LHCN-M2 (cell line): ENCODE measurements at places on chromosomes 7 and 10. TPM values are rescaled to one million over a fixed set of nuclear protein-coding genes. Genes with fewer than 3 reads are reported as not detected.

DNA sequence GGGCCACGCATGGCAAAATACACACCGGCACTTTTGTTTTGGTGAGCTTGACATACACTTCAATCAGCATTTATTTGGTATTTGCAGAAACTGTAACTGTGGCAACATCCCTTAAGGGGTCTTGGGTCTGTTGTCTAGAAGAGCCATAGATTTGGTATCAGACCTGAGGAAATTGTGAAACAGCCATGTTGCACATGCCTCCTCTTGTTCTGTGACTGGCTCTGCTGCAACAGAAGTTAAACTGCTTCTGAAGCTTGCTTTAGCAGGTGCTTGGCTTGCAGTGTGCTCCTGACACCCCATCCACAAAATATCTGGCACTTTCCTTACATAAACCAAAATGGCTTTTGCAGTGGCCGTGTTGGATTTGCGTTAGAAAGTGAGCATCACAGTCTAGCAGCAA is 247.3 kb downstream of the GATA3 start:
- DNase-seq: no peak

DNA sequence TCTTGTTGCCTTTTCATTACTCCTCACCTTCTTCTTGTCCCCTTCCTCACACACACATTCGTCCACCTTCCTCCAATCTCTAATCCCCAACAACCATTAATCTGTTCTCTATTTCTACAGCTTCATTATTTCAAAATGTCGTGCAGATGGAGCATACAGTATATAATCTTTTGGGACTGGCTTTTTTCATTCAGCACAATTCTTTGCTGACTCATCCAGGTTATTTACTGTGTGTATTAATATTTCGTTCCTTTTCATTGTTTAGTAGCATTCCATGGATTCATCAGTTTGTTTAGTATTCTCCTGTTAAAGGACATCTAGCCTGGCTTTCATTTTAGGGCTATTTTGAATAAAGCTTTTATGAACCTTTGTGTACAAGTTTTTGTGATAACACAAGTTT is 159.3 kb downstream of the PTPN20 start:
- no peak for DNase-seq

DNA sequence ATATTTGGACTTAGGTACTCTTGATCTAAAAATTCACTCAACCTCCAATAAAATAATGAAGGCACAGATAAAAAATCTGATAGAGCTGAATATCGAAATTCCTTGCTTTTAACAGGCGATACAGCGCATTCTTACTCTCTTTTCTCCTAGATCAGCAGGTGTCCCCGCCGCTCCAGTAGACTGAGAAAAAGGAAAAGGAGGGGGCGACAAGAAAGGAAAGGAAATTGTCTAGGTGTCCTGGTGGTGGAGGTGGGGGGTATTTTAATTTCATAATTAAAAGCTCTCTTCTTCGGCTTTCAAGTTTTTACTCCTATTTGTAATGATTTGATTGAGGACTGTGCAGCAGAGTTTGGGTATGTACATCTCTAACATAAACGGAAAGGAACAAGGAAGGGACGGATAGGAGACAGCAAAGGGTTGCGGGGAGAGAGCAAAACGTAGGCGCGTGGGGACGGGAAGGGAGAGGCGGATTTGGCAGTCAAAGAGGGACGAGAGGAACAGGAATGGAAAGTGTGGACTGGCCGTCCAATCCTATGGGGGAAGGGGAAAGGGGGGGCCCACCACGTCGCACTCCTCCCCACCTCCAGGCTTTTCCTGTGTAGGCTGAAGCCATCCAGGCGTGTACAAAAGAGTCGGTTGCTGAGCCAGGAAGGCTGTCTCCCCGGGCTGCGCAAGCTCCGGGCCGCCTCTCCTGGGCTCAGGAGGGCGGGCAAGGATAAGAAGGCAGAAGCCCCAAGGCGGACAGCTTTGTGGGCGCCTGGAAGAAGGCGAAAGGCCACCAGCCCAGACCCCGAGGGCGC is 875 bp upstream of the HECTD2 start:
- DNase-seq: peak; percentile 79

- DNase-seq: peak; percentile 83
These were observed 14.6 kb upstream of the FKBP9 start for GRCh38 chr7:32942415-32943251.

DNA sequence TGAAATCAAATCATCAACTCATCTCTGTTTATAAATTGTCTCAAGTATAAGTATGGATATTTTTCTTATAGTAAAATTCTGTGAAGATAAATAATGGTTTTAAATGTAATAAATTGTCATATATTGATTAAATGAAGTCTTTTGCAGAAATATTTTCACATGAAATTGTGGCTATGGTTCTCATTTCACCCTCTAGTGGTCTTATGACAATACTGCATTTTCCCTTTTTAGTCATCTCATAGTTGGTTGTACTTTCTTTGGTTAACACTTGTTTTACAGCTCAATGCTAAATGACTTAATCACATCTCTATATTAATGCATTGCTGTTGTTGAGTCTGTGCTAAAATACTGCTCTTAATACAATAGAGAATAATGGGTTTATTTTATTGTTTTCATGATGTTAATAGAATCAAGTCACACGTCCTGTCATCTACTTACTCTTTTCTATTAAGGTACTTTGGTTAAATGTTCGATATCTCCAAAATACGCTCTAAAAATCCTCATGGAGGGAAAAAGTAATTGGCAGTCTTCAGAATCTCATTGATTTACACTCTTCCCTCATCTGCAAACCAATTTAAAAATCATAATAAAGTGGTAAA is 38.0 kb upstream of the CACNA2D1 start:
- peak; percentile 34 for DNase-seq

DNA sequence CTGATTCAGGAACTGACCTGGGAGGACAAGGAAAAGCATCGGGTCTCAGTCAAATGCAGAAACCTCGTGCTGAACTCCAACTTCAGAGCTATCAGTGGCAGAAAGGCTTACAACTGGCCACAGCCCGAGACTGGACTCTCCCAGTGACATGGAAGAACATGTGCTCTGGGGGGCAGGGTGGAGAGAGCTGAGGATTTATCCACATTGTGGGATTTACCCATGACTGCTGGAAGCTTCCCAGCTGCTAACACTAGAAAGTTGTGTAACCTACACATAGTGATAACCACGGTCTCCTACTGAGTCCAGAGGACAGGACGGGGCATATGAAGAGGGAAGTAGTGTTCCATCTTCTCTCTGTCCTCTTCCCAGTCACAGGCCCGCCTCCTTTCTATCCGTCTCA is 103.4 kb downstream of the ITIH5 start:
- DNase-seq: no peak

DNA sequence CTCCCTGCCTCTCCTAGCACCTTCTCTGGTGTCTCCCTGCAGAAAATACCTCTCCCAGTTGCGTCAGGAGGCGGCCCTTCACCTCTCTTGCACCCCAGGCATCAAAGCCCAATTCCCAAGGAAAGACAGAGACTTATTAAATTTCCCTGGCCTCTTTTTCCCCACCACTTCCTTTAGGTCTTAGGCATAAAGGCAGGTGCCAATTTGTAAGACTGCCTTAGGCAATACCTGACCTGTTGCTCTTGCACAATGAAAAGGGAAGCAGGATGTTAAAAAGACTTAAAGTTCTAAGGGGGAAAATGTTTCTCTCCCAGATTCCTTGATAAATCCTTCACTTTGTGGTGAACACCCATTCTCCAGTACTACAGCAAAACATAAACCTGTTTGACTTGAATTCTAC is 186.7 kb downstream of the SLC25A13 start:
- DNase-seq: no peak

DNA sequence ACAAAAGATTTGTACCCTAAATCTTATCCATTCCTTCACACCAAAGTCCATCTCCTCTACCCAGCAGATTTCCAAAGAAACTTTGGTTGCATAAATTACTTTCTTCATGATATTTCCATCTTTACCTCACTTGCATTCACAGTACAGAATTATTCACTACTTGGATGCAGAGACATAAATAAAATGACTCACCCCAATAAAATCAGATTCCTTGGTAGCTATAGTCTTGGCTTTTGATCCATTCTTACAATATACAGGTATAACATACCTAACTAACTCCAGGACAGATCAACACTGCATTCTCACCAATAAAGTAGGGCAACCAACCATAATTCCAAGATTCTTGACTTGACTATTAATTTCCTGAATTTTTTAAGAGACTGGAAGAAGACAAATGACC is 815.1 kb downstream of the MAGI2 start:
- no peak for DNase-seq

- DNase-seq: peak; percentile 40
These were observed 52.8 kb downstream of the ARHGAP22 start for GRCh38 chr10:48551861-48552591.

GRCh38 chr7:96861-97260 is 95.5 kb upstream of the FAM20C start:
- DNase-seq: no peak

DNA sequence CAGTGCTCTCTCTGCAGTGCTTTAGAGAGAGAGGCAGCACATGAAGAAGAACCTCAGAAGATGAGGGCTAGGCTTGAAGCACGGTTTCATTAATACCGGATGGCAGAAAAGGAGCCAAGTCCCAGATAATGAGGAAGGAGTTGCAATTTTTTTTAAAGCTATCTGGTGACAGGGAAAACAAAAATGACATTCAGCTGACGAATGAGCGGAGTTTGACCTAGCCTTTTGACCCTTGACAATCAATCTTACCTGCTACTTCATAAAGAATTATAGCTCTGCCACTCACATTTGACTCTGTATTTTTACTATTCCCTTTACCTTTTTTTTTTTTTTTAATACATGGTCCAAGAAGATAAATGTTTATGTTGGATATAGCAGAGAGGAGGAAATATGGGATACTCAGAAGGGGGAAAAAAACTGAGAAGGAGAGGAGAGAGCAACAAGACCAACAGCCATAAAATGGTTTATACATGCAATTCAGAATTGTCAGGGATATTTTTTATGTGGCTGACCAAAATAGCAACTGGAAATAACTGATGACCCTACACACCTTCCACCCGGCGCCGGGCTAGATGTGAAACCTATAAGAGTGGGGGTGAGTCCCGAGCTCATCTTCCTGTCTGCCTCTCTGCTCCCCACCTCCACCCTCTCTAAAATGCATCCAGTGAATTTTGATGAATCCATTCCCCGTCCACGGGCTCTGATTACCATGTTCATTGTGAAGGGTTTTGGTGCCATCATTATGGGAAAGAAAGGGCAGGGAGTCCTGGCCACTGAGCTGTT is 274.4 kb upstream of the YAE1 start:
- no peak for DNase-seq

- DNase-seq: peak; percentile 74
These were observed 26.5 kb downstream of the DNAJB12 start for GRCh38 chr10:72328045-72328828.

GRCh38 chr7:10889266-10889898 is 84.3 kb upstream of the PHF14 start:
- peak; percentile 59 for DNase-seq

DNA sequence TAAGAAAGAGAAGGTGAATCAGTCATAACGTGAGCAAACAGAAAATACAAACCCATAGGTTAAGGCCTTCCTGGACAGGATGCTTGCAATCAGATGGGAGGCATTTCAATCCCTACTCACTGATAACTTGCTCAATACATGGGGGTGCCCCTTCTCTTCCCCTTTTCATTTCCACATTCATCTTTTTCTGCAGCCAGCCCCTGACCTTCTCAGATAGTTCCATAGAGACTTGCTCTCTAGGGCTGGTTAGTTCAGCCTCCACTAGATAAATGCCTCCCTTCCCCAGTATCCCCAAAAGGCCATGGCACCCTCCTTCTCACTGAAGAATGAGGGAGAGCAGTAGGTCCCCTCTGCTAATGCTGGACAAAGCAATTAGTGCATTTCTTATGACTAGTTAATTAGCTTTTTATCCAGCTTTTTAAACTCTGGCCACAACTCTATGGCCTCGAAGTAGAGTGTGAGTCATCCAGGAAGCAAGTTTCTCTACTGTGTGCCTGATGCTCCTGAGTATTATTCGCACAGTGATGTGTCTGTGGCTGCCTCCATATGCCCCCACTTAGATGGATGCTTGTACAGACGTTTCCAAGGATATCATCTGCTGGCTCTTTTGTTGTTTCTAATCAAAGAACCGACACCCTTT is 12.7 kb downstream of the CHN2 start:
- DNase-seq: no peak

GRCh38 chr7:25427721-25428120 is 199.4 kb upstream of the NPVF start:
- DNase-seq: no peak

DNA sequence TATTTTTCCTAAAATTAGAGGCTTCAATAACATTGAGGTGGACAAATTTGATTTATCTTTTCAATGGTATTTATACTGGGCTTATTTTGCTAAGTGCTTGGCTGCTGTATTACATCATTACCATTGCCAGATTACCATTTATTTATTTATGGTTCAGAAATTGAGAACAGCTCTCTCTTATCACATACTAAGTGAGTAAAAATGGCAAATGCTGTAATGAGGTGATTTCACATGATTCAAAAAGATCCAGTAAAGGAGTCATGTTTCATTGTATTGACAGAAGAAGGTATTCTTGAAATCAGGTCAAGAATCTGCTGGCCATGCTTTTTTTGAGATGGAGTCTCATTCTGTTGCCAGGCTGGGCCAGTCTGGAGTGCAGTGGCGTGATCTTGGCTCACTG is 322.6 kb downstream of the KIF20B start:
- DNase-seq: no peak

- no peak for DNase-seq
These were observed 940.7 kb downstream of the NRG3 start for GRCh38 chr10:82815680-82816079.

GRCh38 chr7:156141941-156142340 is 329.7 kb upstream of the SHH start:
- DNase-seq: no peak

DNA sequence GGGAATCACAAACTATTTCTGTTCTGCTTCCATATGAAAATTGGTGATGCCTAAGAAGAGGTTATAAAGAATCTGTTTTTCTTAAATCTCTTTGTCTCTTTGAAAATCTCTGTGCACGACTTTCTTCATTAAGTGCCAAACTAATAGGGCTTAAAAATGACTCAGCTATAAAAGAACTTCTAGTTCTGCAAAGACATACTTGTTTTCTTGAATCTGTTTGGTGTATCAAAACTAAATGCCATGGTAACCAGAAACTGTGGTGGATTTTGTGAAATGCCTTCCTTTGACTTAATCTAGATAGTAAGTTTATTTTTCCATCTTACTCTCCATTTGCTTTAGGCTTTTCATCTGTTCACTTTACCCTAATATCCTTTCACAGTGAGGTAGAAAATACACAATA is 417.8 kb downstream of the PARD3 start:
- peak; percentile 79 for DNase-seq

NUTM2A gene
- 0.06 and 0.26 TPM in 2 replicates for total RNA-seq

NAT16 gene
- not detected in 2 replicates for total RNA-seq

MCMBP gene
- total RNA-seq: 68.0 and 80.1 TPM in 2 replicates

PAX2 gene
- not detected in 2 replicates for total RNA-seq

DLX5 gene
- 0.13 TPM in 1 of 2 replicates, not detected in the other for total RNA-seq

YKT6 gene
- total RNA-seq: 136 TPM in 2 replicates

MET gene
- 133 and 149 TPM in 2 replicates for total RNA-seq

ITPRID1 gene
- total RNA-seq: not detected in 2 replicates
